ENCODE measurements at places on chromosomes 16 and 17.

DNA sequence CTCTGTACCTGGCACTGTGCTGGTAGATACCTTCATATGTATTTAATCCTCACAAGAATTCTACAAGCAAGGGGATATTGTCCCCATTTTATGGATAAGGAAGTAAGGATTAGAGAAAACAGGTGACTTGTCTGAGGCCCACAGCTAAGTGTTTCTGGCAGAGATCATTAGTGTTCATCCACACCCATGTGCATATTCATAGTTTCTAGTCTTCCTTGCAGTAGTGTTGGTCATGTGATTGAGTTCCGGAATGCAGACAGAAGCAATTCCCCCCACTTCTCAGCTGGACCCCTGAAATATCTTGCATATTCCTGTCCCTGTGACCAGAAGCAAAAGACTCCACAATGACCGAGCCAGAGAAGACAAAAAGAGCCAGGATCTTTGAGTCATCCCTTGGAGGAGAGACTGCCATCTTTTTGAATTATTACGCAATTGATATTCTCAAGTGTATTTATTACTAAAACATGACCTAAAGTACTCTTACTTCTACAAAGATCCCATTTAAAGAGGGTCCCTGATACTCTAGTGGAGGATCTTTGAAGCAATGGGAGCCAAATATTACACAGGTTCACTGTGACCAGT, 43.4 kb downstream of the SOX9 start:
- DNase-seq, result no peak

- DNase-seq, result no peak
Measured at GRCh38 chr17:1519678-1520077, 3.3 kb upstream of the INPP5K start.

DNA sequence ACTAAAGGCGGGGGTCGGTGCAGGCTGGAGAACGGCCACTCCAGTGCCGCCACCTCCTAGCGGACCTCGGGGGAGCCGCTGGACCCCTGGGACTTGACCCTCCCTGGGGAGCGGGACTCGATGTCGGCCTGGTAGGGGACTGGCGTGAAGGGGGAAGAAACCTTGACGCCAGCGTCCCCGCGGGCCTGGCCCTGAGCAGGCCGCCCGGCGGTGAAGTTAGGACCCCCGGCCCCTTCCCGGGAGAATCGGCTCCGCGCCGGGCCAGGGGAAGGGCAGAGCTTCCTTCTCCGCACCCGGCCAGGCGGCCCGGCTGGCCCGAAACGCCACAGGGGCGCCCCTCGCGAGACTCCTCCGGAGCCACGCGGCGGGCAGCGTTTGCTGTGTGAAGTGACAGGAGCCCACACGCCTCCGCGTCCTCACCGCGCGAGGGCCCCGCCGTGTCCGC, 389 bp downstream of the DUS1L start:
- DNase-seq, result no peak

DNA sequence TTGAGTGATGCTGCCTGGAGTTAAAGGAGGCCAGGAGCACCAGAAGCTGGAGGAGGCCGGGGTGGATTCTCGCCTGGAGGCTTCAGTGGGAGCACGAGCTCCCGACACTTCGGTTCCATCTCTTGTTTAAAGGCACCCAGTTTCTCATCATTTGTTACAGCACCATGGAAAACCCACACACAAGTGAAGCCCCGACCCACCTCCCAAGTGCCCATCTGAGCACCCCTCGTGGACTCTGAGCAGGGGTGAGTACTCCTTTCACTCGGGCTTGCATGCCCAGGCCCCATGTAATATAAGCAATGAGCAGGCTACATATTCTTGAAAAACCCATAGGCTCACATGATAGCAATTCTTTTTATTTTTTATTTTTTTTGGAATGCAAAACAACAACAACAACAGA, 196.9 kb upstream of the MAF start:
- no peak for DNase-seq

- DNase-seq, result no peak
Measured at GRCh38 chr17:75876938-75877751, 1.2 kb downstream of the TRIM47 start.

DNA sequence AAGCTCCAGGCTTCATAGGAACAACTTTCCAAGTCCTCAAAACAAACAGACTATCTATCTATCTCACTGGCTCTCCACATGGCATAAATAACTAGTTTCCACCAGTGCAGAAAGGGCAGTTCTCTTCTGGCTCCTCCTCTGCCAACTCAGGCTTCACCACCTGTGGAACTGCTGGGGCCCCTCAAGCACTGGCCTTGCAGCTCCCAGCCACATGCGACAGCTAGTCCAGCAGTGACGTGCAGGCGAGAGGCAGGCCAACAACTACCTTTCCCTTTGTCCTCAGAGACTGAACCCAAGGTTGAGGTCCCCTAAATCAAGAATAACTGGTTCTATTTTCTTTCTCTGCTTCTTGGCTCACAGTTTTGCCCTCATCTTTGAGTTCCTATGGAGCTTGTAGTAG, 137.6 kb downstream of the AATF start:
- DNase-seq, result no peak

- no peak for DNase-seq
Measured at GRCh38 chr17:46783031-46783593, 35.4 kb downstream of the WNT3 start.

GRCh38 chr16:16111639-16112038, 111.7 kb downstream of the ABCC6 start:
- no peak for DNase-seq

DNA sequence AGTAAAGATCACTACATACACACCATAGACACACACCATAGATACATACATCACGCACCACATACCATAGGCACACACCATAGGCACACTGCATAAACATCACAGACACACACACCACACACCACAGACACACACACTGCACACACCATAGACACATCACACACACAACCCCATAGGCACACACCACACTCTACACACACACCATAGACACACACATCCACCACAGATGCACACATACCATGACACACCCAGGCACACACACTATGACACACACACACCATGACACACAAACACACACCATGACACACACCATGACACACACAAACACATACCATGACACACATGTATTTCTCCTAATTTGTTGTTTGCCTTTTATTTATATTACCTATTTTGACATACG, 14.1 kb downstream of the TBC1D16 start:
- DNase-seq, result no peak

- no peak for DNase-seq
Measured at GRCh38 chr16:14121872-14122271, 50.8 kb downstream of the MRTFB start.

- DNase-seq, result no peak
Measured at GRCh38 chr16:11588321-11589197, 1.8 kb upstream of the LITAF start.

GRCh38 chr16:49827805-49828438, 28.0 kb downstream of the ZNF423 start:
- DNase-seq, result no peak

DNA sequence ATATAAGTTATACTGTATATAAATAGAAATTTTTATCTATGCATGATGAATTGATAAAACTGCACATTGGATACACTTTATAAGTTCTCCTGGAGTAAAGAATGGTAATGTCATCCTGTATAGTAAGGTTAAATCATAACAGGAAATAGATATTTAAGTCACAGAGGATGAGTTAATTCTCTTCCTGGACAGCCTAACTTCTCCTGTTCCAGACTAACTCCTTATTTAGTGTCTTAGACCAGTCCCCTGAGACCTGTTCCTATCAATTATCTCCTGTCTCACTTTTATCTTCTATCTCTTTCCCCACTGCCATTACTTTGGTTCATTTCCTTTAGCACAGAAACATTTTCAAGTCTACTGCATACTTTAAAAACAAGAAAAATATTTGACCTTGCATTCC, 46.5 kb downstream of the SSH2 start:
- DNase-seq, result no peak

DNA sequence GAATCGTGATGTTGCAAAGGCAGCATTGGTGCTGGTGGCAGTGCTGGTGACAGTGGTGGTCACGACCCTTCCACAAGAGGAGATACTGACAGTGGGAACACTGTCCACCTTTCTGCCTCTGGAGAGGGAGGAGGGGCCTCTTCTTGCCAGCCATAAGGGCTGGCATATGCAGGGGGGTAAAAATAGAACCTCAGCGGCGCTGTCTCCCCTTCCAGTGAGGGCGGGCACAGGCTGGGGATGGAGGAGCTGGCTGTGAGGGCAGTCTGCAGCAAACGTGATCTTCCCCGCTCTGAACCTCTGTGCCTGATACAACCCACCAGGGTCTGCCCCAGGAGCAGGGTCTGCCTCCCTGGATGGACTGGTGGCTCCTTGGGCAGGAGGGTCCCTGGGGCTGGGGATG, 3.4 kb downstream of the RAP1GAP2 start:
- no peak for DNase-seq

GRCh38 chr16:27429981-27430441, 28.0 kb downstream of the IL21R start:
- DNase-seq, result no peak

DNA sequence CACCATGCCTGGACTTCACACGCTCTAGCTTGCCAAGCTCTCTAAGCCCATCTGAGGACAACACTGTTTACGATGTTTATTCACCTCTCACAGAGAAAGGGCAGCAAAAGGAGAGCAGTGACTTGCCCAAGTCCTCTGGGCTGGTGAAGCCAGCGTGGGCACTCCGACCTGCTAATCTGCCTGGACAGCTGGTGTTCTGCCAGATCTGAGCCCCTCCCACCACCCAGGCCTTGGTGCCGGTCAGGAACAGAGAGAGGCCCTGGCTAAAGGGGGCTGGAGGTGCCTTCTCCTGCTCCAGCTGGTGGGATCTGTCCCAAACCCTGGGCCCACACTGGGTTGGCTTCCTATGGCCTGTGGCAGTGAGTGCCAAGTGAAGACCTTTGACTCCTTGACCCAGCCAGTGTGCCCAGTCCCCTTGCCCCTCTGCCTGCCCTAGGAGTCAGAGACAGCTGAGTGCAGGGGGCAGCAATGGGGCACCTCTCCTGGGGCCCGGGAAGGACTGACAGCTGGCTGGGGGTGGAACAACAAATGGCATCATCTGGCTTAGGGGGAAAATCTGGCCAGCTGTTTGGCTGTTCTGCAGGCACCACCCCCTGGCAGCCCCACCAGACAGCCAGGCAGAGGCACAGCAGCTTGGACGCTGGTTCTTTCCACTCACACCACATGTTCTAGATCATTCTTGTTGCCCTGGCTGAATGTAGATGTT, 1.8 kb upstream of the SLC4A1 start:
- DNase-seq, result no peak

GRCh38 chr16:3106205-3106928, 6.0 kb upstream of the ZNF205 start:
- DNase-seq, result peak; percentile 80

- DNase-seq, result no peak
Measured at GRCh38 chr16:66262253-66263167, 104.0 kb upstream of the CDH5 start.

- no peak for DNase-seq
Measured at GRCh38 chr17:67020293-67020766, 24.0 kb upstream of the CACNG1 start.

- DNase-seq, result no peak
Measured at GRCh38 chr16:11014136-11014535, 69.8 kb downstream of the CLEC16A start.

DNA sequence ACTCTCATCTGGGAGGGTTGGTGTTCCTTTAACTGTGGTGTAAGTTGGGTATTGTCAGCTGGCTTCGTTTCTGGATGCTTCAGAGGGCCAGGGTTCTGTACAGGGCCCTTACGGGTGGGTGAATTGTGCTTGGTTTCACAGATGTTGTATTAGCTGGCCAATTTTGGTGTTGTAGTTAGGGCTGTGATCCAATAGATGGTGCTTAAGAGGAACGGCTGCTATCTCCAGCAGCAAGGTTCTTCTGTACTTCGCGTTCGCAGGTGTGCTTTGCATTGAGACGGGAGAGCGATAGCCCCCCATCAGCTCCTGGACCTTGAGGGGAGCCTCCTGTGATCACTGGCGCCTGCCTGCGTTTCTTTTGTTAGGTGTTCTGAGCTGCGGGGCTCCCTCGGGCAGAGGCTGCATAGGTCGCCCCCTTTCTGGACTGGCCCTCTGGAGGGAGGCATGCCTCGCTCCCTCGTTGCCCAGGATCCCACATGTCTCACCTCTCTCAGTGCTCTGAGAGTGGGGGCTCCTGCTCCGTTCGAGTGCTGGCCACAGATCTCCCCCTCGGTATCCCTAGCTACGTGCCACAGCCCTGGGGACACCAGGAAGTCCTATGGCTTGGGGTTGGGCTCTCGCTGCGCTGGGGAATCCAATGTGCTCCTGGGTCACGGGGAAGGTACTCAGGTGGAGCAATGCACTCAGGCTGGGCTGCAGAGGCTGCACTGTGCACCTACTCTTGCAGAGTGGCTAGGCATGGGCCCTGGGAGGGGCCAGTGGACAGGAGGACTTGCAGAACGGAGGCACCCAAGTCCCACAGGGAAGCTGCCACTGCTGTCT, 837 bp upstream of the PRDM7 start:
- no peak for DNase-seq

DNA sequence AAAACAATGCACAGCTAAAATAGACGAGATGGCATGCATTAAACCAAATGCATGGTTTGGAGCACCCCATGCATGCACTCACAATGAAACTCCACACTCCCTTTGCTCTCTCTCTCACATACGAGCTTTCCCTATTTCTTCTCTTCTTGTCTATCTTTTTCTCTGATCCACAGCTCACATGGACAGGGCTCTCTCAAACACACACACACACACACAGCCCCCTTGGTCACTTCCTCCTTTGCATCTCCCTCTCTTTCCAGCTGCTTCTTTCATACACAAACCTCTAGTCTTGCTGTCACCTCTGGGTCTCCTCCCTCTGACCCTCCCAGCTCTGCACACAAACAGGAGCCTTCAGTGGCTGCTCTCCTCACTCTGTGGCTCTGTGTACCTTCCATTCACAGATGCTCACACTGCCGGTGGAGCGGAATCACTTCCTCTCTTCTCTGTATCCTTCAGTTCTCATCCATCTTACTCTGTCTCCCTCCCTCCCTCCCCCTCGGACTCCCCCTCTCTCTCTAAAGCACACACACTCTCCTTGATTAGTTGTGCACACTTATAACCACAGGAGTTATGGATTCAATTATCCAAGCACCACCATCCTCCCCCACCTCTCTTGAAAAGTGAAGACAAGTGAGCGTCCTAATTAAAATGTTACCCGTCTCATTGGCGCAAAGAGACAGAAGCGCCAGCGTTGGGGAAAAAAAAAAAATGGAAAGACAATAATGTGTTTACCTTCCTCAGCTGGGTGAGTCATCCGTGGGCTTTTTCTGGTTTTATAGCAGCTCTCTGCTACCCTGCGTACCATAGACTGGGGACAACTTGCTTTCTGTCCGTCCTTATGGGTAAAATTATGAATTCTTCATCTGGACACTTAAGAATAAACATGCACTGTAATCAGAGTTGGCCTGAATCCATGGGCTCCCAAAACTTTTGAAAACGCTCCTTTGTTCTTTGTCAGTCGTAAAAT, 90.8 kb downstream of the SHISA6 start:
- no peak for DNase-seq

- DNase-seq, result no peak
Measured at GRCh38 chr16:4273858-4274311, 1.1 kb upstream of the TFAP4 start.

Measured in stimulated activated CD4-positive, alpha-beta T cell treated with anti-CD3 and anti-CD28 coated beads, Interleukin-1b, Interleukin-23, amount 100 ng/mL, for 1 hour (primary cell).